ENCODE measurements at places on chromosomes 1 and 21.

GRCh38 chr1:213256438-213257087 is 205.5 kb downstream of the RPS6KC1 start:
- no peak for DNase-seq

- DNase-seq = no peak
Measured at GRCh38 chr1:234780112-234780511, 170.1 kb upstream of the IRF2BP2 start.

GRCh38 chr1:36533897-36534296 is 51.2 kb upstream of the CSF3R start:
- no peak for DNase-seq

GRCh38 chr1:172145231-172145651 is 275.2 kb upstream of the C1orf105 start:
- no peak for DNase-seq

- no peak for DNase-seq
Measured at GRCh38 chr1:9809100-9809510, 14.7 kb downstream of the CLSTN1 start.

- no peak for DNase-seq
Measured at GRCh38 chr1:231518485-231519034, 9.9 kb upstream of the TSNAX start.

GRCh38 chr1:28172713-28173150 is 3.8 kb downstream of the PTAFR start:
- DNase-seq = peak; percentile 58

- DNase-seq = no peak
Measured at GRCh38 chr1:8649875-8650274, 167.6 kb downstream of the RERE start.

DNA sequence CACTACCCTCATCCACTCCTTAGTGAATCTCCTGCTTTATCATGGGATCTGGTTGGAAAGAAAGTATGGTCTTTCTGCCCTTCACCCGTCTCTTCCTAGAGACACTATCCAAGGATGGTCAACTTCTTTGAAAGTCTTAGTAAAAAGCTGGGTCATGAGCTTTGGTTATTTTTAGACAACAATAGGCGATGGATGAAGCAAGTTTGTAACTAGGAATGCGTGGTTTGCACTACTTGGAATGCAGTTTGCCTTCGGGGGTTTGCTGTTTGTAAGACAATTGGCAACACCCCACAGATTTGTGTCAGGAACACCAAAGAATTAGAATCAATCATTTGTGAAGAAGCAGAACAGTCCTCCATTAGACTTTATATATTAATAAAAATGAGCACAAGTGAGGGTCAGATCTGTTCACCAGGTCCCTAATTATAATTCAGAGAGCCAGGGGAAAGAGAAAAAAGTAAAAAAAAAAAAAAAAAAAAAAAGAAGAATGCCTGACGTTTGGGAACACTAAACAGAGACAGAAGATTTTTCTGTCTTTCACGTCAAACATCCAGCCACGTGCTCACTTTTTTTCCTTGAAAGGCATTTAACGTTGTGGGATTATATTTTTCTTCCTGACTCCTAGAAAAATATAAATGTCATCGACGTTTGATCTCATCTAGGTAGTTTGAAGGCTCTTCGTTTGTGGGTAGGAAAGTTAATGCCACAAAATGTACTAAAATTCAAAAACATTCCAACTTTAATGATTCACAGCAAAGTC is 60.7 kb upstream of the BTG3 start:
- no peak for DNase-seq

GRCh38 chr1:18324246-18324645 is 156.5 kb upstream of the KLHDC7A start:
- peak; percentile 23 for DNase-seq

DNA sequence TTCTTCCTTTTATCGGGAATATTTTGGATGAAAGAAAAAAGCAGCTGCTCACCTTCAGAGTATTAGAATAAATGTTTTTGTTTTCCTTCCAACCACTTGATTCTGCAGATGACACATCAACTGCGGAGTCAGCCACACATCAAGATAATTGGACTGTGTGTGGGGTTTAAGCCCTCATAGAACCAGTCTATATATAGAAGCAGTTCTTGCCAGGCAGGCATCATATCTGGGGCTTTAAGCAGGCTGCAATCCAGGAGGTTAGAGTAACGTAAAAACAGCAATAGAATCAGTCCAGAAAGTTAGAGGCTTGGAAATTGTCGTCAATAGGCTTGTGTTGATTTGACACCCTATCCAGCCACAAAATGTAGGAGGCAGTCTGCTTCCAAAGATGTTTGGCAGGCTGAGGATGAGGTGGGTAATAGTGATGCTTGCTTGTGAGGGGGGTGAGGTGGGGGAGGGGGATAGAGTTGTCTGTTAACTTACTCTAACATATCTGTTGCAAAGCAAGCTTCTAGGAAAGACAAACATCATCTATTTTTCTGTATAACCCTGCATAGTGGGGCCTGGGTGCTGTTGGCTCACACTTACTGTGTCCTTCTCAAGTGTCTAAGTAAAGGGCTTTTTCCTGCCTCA is 64.8 kb downstream of the PEX14 start:
- no peak for DNase-seq

- DNase-seq = peak; percentile 82
Measured at GRCh38 chr1:212477014-212477679, 44.4 kb downstream of the NENF start.

- DNase-seq = no peak
Measured at GRCh38 chr1:170291516-170291915, 145.8 kb downstream of the NTMT2 start.

- no peak for DNase-seq
Measured at GRCh38 chr1:171751221-171751620, 9.4 kb upstream of the VAMP4 start.

GRCh38 chr21:23452384-23453083 is 2154.7 kb downstream of the MRPL39 start:
- no peak for DNase-seq

GRCh38 chr1:3856923-3857790 is at the start of the genes CEP104 and DFFB:
TSS of gene CEP104 (minus strand) at chr1:3857211. CDS start at chr1:3852407, 4,804 bp downstream.
TSS of gene DFFB (plus strand) at chr1:3857476. CDS start at chr1:3857604, 128 bp downstream.
- peak; percentile 94 for DNase-seq

DNA sequence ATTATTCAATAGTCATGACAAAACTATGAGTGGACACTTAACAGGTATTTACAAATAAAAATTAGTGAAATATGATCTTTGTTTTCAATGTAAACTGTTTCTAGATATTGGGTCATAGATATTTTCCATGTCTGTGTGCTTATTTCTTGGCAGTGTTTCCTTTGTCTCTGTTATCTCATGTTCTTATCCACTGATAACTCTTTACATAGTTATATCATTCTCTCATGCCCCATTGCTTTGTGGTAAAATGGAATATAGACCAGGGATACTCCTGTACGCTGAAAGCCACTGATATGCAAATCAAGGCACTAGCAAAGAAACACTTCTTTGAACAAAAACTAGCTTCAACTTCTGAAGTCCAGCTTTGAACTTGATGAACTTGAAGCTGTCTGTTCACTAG is 113.1 kb downstream of the ITSN1 start:
- DNase-seq = no peak

DNA sequence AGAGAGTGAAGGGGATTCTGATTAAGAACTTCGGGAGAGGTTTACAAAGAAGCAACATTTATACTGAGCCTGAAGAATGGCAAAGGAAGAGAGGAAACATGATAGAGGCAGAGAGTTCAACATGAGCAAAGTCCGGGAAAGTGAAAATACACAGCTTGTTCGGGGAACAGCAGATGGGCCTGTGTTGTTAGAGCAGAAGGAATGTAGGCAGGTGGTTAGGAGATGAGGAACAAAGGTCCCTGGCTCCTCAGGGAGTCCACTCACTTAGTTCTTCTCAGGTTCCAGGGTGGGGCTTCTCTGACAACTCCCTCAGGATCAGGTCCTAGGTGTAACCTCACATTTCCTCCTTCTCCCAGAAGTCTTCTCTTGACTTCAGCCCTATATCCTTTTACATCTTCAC is 5.1 kb upstream of the ZNF326 start:
- no peak for DNase-seq

- DNase-seq = no peak
Measured at GRCh38 chr1:234721476-234722269, 111.7 kb upstream of the IRF2BP2 start.

DNA sequence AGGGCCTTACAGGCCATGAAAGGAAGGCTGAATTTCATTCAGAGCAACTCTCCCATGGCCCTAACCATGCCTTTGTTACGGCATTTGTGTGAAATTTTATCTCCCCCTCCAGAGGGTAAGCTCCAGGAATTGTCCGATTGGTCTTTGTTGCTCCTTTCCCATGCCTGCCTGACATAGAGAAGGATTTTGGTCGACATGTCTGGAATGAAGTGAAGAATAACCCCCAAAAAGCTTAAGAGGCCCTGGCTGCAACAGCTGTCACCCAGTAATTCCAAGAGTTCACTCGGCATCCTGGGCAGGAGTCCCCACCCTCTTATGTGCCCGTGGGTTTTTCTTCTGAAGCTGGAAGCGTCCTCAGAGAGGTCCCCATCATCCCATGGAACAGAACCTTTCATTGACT is 20.6 kb downstream of the CDA start:
- DNase-seq = no peak

DNA sequence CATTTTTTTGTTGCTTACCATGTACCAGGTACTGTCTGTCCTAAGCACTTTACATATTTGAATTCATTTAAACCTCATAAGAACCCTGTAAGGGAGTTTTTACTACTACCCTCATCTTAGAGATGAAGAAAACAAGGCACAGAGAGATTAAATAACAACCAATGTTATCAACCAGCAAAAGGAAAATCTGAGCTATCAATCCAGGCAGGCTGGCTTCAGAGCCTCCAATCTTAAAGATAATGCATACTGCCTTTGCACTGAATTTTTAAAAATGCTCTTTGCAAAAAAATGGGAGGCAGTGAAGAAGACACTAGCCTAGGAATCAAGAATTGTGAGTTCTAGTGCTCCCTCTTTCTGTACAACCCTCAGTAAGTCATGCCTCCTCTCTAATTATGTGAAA is 18.7 kb downstream of the NDC1 start:
- DNase-seq = no peak

DNA sequence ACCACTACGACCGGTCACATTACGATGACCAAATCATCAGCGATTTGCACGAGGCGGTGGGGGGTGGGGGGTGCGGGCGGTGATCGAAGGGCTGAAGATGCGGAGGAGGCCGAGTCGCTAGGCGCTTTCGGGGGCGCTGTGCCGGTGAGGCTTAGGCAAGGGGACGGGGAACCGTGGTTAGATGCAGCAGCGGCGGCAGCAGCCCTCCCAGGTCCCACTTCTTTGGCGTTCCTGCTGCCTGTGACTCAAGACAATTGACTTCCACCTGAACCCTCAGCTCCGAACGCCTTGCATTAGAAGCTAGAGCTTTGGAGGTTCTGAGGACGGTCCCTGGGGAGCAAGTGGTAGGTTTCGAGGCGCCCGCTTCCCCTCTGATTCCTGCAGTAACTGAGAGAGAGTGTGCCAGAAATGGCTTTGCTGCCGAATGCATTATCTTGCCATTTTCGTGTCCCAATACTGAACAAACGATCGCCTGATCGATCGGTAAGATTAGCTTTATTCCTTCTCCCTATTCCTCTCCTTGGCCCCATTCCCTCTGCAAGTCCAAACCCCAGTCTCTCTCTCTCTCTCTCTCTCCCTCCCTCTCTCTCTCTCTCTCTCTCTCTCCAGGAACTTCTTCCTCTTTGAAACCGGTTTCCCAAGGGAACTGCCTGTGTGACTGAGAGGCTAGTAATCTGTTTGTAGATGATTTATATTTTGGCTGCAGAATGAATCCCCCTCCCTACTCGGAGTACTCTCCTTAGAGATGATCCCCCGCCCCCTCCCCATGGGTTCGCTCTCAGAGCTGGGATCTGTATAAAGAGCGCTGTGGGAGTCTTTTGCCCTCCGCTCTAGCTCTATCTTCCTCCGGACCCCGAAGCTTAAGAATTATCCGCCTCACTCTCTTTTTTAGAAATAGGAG is 735 bp upstream of the BRINP3 start:
- no peak for DNase-seq

GRCh38 chr1:151158751-151159251 is 2.4 kb downstream of the TNFAIP8L2 start:
- peak; percentile 48 for DNase-seq

- no peak for DNase-seq
Measured at GRCh38 chr1:36796106-36796590, 238.2 kb downstream of the GRIK3 start.

- no peak for DNase-seq
Measured at GRCh38 chr1:217494767-217495166, 136.1 kb downstream of the GPATCH2 start.

GRCh38 chr1:172600615-172601014 is 58.3 kb upstream of the FASLG start:
- DNase-seq = no peak

- no peak for DNase-seq
Measured at GRCh38 chr21:33787431-33787830, 128.2 kb downstream of the ATP5PO start.

GRCh38 chr1:27099135-27099586 is 55.8 kb downstream of the SLC9A1 start:
- peak; percentile 40 for DNase-seq

GRCh38 chr1:161706482-161707347 is at the start of gene FCRLA:
TSS of gene FCRLA (plus strand) at chr1:161707229. CDS start at chr1:161707265, 36 bp downstream.
- no peak for DNase-seq
